Smooth muscle cell of trachea (primary cell): ENCODE measurements at places on chromosomes 3 and 15. TPM values are rescaled to one million over a fixed set of nuclear protein-coding genes. Genes with fewer than 3 reads are reported as not detected.

ABCF3 gene
- 47.3 and 89.0 TPM in 2 replicates for total RNA-seq

FAM81A gene
- 0.29 and 0.33 TPM in 2 replicates for total RNA-seq

DAZL gene
- not detected in 2 replicates for total RNA-seq

GOLGA8S gene
- under 0.01 and 0.15 TPM in 2 replicates for total RNA-seq

SEMA3B gene
- total RNA-seq = 26.0 and 88.5 TPM in 2 replicates

USP3 gene
- total RNA-seq = 40.4 and 52.4 TPM in 2 replicates

TERC gene
- 254 and 264 TPM in 2 replicates for total RNA-seq

LINGO1 gene
- total RNA-seq = not detected in 2 replicates

INAFM2 gene
- 5.4 and 15.7 TPM in 2 replicates for total RNA-seq

CHDH gene
- total RNA-seq = 0.15 and 0.99 TPM in 2 replicates

GOLGA8G gene
- not detected in 2 replicates for total RNA-seq

DUOX1 gene
- under 0.01 and 0.99 TPM in 2 replicates for total RNA-seq

PIF1 gene
- 5.0 and 19.1 TPM in 2 replicates for total RNA-seq

LRRC2 gene
- under 0.01 and 0.99 TPM in 2 replicates for total RNA-seq

UBAP1L gene
- 1.5 and 2.0 TPM in 2 replicates for total RNA-seq

CACNA2D3 gene
- under 0.01 and 0.15 TPM in 2 replicates for total RNA-seq

SMCO1 gene
- not detected in 2 replicates for total RNA-seq

CCR9 gene
- total RNA-seq = not detected in 2 replicates

ATP13A3 gene
- total RNA-seq = 292 and 419 TPM in 2 replicates

GUCA1C gene
- not detected in 2 replicates for total RNA-seq

FEZF2 gene
- not detected in 2 replicates for total RNA-seq

OSBPL10 gene
- 4.0 and 9.5 TPM in 2 replicates for total RNA-seq

GOLGA8F gene
- total RNA-seq = under 0.01 TPM in 1 of 2 replicates, not detected in the other

KLHL40 gene
- not detected in 2 replicates for total RNA-seq

MORF4L1 gene
- total RNA-seq = 281 and 404 TPM in 2 replicates

CCR3 gene
- total RNA-seq = 0.33 TPM in 1 of 2 replicates, not detected in the other

EXOSC7 gene
- 31.9 and 56.6 TPM in 2 replicates for total RNA-seq

NEK10 gene
- 38.5 and 54.3 TPM in 2 replicates for total RNA-seq

PODXL2 gene
- total RNA-seq = 1.0 and 1.8 TPM in 2 replicates

SSUH2 gene
- 0.17 TPM in 1 of 2 replicates, not detected in the other for total RNA-seq
